ENCODE measurements at places on chromosomes 6 and 20. TPM values are rescaled to one million over a fixed set of nuclear protein-coding genes. Genes with fewer than 3 reads are reported as not detected.

Gene ABHD16B
- total RNA-seq, result not detected

Gene MCHR2
- total RNA-seq, result not detected

Gene C20orf141
- not detected for total RNA-seq

Gene CD2AP
- total RNA-seq, result 30.7 TPM

Gene MRPS18A
- 60.6 TPM for total RNA-seq

Gene WFDC5
- not detected for total RNA-seq

Gene GHRH
- not detected for total RNA-seq

Gene NRN1
- total RNA-seq, result not detected

Gene LIME1
- 18.4 TPM for total RNA-seq
